Stimulated activated CD4-positive, alpha-beta T cell treated with anti-CD3 and anti-CD28 coated beads, Interleukin-1b, Interleukin-23, amount 100 ng/mL, for 1 hour (primary cell): ENCODE measurements at places on chromosomes 2 and 18.

DNA sequence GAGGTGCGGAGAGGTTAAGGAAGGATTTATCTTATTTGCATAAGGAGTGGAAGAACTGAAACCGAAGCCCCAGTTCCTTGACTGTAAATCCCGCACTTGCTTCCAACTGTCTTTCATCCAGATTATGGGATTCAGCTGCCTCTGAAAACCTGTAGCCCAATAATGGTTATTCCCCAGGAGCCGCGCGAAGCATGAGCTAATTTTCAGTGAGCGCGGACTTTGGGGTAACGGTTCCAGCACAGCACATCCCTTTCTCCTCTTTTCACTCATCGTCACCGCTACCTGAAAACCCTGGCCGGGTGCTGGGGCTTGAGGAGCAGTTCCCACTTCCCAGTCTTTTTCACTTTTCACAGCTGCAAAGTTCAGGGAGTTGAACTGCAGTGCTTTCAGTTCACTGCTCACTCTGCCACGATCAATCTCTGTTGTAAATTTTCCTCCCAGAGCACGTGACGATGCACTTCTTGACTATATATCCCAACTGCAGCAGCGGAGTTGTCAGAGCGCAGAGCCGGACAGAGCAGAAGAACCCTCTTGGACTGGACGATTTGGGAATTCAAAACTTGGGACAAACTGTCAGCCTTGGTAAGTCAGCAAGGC lies at the start of gene KCNE4:
Gene KCNE4, plus strand, starts transcription at position 498 of the 597 bp plus-strand sequence. CDS start 641 bp downstream, outside the sequence.
- no peak for DNase-seq

DNA sequence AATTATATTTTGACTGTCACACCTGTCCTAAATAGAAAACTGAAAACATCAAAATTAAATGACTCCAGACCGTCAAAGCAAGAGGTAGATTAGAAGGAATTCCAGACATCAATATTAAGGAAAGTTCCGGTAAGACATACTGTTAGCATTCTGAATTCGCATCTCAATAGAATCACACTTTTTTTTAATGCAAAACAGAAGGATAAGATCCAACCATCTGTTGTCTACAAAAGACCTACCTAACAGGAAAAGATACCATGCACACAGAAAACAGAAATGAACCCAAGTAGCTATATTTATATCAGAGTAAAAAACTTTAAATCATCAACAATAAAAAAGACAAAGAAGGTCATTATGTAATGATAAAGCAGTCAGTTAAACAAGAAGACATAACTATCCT lies 145.0 kb downstream of the TMX3 start:
- no peak for DNase-seq

DNA sequence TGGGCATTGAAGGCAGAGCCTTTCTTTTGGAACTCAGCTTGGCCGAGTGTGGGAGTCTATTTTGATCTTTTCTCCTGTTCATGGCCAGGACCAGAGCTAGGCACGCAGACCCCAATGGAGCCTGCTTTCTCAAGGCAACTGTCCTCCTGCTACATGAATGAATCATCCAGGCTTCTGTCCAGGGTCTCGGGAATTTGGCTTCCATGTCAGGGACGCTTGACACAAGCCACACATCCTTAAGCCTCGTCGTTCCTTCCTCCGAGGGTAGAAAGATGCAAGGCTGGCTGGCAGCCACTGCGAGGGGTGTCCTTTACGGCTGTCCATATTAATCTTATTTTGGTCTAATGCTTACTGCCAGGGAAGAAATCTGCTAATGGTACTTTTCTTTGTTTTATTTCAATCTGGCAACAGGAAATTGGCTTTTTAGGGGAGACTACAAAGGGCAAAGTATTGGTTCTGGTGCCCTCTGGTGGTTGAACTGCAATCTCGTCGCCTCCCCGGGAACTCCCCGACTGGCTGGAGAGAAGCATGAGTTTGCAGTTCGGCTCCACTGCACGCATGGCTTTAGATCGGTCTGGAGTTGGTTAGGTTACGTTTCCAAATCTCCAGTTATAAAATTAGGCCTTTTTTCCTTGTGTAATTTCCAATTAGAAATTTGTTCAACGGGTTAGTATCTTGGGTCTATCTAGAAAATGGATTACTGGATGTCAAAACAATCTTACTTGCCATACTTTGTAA lies 135.2 kb downstream of the ALPK2 start:
- peak; percentile 48 for DNase-seq

- no peak for DNase-seq
These were observed 259.4 kb downstream of the ANAPC1 start for GRCh38 chr2:111624411-111625156.

GRCh38 chr2:69683170-69683971 lies 39.8 kb upstream of the AAK1 start:
- DNase-seq: no peak

- peak; percentile 24 for DNase-seq
These were observed 868 bp downstream of the INO80D start for GRCh38 chr2:206084870-206085741.

DNA sequence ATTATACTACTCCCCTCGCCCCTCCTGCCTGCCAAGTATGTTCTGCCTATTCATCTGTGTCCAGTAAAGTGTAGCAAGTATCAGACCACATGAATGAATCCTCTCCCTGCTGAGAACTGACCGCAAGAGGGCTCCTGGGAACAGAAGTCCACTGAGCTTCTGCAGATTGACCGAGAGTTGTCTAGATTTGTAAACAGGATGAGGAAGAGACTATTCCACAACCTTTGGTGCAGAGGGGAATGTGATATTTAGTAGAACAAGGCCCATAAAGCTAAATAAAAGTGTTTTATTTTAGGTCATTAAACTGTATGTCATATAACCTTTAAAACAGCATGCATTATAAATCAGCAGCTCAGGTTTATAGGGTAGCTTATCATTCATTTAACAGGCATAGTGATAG lies 377.0 kb downstream of the DCC start:
- DNase-seq: no peak

DNA sequence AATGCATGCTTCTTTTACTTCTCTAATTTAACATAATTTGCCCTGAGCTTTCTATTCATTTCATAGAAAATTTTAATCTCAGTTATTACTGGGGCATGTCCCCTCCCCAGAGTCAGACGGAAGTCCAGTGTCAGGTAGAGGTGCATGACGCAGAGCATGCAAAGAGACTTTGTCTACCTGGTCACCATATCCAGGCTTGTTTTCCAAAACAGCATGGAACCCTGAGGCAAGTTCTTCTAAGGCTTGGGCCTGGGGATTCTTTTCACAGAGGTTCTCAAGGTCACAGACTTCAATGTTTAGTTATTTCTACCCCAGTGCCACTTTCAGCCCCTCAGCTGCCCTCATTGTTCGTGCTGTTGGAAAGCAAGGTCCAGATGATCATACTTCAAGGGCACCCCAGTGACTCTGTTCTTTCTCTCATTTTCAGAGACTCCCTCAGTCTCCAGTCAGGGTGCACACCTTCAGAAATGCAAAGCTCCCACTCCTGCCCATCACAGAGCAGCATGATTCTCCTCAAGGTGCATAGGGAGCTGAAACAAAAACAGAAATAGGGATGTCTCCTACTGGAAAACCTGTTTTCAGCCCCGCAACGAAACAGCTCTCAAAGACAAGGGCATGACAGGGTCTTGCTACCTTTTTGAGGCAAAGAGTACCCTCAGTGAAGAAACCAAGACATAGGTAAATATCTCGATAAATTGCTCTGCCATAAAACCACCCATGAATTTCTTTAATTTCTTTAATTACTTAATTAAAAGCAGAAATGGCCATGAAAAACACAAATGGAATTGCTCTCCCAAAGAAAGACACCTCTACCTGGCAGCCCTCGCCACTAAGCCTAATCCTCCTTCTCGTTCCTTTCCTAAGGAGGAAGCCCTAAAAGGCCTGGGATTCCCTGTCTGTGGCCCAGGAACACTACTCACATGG lies 9.5 kb upstream of the EVA1A start:
- no peak for DNase-seq

- no peak for DNase-seq
These were observed 83.3 kb upstream of the MSH6 start for GRCh38 chr2:47699533-47700215.

- DNase-seq: no peak
These were observed 389.7 kb downstream of the TXNL1 start for GRCh38 chr18:56248610-56249235.

- DNase-seq: no peak
These were observed 104.7 kb downstream of the KLHL29 start for GRCh38 chr2:23489471-23490322.

DNA sequence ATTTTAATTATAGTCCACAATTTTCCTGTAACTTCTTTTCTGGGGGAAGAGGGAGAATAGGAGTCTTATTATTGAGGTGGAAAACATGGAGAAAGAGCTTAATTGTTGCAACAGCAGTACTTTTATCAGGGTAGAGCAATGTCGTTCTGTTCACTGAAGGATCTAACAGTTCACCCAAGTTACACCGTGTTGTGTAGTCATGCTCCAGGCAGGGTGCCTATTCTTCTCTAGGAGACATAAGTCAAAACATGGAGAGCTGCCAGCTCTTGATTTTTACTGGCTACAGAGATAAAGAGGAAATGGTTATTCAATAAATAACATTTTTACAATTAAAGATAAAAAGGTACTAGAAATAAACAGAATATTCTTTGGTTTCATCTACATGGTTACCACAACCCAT lies 594.3 kb upstream of the NETO1 start:
- no peak for DNase-seq

GRCh38 chr2:231290321-231291015 lies 92.0 kb downstream of the ARMC9 start:
- no peak for DNase-seq
